ENCODE measurements at places on chromosomes 2 and 18. TPM values are rescaled to one million over a fixed set of nuclear protein-coding genes. Genes with fewer than 3 reads are reported as not detected.

Gene OR6B3
- polyA plus RNA-seq: not detected

Gene PRKD3
- 52.9 TPM for polyA plus RNA-seq

Gene BCL2
- 27.0 TPM for polyA plus RNA-seq

Gene FAM110C
- polyA plus RNA-seq: 10.6 TPM

Gene ACVR2A
- 28.6 TPM for polyA plus RNA-seq
